NCI-H187 (cell line): ENCODE measurements at places on chromosomes 4 and X.

DNA sequence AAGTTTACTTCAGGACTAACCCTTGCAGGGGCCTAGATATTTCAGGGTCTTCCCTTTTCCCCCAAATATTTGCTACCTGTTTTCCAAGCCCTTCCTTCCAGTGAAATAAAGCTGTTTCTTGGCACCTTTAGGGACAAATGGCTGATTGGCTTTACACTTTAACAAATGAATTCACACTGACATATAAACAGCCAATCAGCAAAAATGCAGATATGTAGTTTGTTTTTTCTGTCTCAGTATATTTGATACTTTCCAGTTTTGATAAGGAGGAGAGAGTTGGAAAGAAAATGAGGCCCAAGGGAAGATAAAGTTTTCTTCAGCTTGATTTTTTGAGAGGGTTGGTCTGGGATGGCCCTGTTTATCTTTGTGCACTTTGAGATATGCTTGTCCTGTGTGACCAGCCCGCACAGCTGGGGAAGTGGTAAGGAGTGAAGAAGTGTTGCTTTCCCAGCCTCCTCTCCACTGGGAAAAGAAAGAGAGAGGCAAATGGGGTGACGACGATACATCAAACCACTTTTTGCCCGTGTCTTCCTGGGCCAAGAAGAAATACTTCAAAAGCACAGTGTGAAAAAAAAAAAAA is 67.5 kb downstream of the MGST2 start:
- no peak for DNase-seq

DNA sequence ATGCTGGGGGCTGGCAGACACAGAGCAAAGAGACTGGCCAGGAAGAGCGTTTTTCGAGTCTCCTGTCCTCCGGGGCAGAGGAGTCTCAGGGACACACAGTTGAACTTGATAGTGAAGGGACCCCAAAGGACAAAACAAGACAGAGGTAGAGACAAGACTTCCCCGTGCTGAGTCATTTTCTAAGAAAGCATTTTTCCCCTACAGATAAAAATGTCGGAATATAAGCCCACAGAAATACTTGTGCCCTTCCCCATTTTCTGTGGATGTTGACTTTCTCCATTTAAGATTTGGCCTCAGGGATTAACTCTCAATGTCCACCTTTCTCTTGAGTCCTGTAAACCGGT is 523 bp upstream of the BTK start:
- no peak for DNase-seq

DNA sequence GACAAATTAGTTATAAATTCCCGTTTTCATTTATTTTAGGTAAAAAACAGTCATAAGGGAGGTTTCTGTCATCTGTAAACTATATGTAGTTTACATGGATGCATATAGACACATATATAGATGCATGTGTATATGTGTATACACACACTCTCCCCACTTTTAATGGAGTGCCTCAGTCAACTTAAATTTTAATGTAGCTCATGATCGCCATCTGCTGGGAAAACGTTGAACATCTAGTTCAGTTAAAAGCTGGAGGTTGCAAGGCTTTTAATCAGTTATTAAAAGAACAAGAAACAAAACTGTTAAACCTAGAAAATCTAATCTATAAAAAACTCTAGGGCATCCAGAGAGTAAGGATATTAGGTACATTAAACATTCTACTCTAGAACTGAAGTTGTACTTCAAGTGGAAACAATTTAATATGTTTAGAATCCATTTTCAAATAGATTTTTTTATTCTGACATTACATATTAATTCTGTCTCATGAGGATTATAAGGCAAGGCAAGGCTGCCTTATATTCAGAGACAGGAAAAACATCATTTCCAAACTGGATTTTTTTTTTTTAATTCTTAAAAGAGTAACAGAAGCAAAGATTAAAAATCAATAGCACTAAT is 122.6 kb downstream of the SHISA3 start:
- no peak for DNase-seq

- no peak for DNase-seq
Measured at GRCh38 chrX:68795741-68796140, 33.1 kb upstream of the EFNB1 start.

GRCh38 chr4:98610926-98611676 is 47.3 kb downstream of the TSPAN5 start:
- DNase-seq, result no peak

GRCh38 chr4:58739275-58739674 is 1629.1 kb upstream of the IGFBP7 start:
- no peak for DNase-seq

GRCh38 chr4:1851160-1851559 is 4.8 kb downstream of the LETM1 start:
- no peak for DNase-seq

- no peak for DNase-seq
Measured at GRCh38 chrX:100418556-100418955, 8.5 kb upstream of the PCDH19 start.

- no peak for DNase-seq
Measured at GRCh38 chr4:186061921-186062320, 7.0 kb upstream of the TLR3 start.

DNA sequence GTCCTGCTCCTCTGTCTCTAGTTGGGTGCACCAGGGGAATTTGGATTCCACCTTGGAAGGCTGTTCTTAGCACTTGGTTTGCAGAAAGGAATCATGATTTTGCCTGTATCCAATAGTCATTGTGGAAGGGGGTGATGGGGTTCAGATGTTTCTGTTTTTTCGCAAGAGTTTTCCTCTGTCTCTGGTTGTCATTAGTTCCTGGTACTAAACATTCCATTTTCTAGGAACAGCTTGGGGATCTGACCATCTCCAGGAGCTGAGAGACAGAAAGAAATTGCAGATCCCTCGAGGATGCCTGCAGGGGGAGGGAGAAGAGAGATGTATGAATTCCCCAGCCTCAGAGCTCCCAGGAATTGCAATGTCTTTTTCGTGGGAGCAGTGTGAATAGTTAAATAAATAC is 70.9 kb downstream of the CYTL1 start:
- DNase-seq, result no peak

GRCh38 chrX:4091046-4091760 is 377.8 kb upstream of the PRKX start:
- DNase-seq, result no peak

DNA sequence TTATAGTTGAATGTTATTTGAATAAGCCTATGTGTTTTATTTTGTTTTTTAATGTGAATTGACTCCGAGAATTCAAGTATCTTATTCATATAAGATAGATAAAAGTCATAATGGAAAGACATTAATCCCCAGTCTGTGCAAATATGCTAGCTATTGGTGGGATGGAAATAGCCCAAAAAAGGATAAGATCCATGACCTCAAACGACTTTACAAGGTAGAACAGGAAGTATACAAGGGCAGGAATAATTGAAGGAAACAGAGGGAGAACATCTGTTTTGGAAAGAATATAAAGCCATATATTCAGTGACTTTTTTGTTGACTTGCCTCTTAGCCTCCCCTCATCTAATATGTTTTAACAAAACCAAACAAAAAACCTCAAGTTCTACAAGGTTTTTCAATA is 9.0 kb downstream of the ABCE1 start:
- no peak for DNase-seq
